Renal pelvis (tissue), 12 donors: ENCODE measurements at places on chromosomes 5 and 9.

DNA sequence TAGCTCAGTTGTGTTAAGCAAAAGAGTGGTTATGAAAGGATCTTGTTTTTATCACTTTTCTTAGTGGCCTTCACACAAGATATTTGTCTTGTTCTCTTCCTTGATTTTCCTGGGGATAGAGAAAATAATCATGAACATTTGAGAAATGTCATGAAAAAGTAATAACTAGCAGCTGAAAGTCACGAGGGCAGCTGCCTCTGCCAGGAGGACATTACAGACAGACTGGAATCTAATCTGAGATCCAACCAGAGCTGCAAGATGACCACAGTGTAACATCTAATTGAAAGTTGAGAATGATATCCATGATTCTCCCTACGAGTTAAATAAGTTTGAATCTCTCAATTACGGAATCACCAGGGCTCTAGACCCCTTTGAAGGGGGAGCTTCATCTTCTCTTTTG is 274.9 kb downstream of the ARHGAP26 start:
- DNase-seq = no peak

DNA sequence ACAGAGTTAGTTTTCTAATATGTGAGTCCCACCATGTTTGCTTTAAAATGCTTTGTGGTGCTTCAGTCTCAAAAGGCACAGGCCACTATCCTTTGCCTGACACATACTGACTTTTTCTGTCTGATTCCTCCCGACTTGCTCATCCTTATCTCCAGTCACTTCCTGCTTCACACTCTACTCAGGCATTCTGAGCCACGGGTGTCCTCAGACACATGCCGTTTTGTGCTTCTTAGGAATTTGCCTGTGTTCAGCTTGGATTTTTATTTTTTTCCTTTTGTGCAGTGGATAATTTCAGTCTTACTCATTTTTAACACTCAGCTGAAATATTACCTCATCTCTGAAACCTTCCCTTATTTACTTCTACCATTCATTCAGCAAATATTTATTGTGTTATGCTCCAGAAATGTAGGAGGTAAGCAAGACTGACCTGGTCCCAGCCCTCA is 54.1 kb downstream of the MAN2A1 start:
- DNase-seq = no peak

DNA sequence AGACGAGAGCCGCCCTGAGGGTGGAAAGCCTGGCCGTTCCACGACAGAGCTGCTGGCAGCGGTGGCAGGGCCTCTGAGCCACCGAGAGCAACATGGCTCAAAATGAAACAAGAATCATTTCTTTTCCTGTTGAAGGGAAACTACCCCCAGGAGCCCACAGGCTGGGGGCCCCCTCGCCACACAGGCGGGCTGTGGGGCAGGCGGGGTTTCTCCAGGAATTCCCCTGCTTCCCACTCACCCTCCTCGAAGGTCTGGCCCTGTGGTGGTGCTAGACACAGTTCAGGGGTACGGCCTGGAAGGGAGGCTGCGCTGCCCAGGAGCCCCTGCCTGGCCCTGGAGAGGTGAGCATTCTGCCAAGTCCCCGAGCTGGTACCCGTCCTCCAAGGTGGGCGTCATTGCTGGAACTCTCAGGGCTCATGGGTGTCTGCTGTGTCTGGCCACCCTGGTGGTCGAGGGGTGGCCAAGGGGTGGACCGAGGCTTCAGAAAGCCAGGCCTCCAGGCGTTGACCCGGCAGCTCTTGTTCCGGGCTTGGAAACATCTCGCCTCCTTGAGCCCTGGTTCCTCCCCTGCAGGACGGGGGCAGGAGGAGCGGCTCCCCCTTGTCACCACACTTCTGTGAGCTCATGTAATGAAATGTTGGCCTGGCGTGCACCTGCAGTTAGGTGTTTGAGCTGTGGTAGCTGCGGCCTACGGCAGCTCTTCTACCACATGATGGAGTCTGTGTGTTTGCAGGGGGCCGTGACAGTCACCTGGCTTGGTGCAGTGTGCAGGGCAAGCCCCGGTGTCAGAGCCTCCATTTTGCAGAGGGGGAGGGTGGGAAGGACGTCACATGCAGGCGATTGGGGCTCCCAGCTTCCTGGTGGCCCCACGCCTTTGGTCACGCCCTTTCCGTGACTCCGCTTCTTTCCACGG is 65.3 kb downstream of the RXRA start:
- no peak for DNase-seq

DNA sequence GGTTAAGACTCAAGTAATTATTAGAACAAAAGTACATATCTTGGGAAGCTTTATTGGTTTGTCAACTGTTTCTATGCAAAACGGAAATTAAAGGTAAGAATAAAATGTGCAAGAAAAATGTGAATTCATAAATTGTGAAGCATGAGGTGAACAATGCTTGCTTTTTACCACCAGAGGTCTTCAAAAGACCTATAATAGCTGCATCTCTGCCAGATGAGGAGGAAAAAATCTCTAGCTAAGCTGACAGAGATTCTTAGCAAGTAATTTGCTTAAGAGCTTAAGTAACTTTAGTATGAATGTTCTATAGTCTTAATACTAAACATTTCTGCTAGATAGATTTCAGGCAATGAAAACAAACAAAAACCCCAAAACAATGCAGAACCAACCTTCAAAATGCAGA is 54.1 kb downstream of the MRPS30 start:
- no peak for DNase-seq

DNA sequence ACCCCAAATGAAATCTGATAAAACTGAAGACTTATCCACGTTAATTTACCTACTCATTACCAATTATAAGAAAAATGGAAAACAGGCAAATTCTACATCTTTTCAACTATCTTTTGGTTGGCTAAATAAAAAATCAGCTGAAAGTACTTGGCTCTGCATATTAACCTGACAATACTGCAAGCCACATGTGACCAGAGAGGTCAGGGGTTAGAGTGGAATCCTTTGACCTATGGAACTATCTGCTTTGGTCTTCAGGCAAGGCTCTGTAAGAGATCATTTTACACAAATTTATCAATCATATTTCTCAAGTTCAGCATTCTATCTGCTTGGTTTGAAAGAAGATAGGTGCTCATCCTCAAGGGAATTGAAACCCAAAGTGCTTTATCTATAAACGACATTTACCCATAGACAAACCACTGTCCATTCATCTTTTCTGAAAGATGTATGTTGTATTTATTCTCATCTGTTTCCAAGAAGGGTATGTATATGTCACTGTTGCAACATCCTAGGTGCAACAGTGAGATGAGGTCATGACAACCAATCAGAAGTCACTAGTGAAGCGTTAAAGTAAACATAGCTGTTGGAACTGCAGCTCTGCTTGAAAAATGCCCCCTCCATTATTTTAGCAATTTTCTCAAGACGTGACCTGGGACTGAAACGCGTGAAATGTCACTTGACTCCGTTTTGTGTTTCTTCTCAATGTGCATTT is 144.9 kb upstream of the POU5F2 start:
- no peak for DNase-seq

DNA sequence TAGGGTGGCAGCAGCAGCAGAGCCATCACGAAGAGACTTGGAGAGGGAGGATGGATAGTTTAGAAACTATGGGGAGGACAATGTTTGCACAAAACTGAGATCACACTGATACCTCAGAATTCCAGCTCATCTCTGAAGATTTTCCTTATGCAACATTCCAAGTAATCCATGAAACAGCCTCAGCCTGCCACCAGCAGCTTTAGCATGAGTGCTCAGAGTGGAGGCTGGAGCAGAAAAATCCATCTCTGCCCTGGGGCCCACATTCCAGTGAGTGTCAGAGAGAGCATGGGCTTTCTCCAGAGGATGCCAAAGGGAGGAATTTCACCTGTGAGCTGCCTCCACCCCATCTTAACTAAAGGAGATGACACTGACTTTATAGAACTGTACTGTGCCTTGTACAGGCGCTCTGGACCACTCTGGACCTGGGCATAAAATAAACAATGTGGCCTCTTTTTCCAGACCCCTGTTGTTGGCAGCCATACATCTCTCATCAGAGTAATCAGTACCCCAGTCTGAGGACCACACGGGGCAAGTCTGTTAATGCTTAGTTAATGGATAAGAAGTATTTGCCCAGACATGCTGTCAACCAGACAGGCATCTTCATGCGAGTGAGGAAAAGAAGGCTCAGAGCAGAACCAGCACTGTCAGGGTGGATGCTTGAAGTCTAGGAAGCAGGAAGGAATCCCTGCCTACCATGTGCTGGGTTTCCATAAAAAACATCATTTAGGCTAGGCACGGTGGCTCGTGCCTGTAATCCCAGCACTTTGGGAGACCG is 440.9 kb downstream of the ENC1 start:
- DNase-seq = no peak
